Spleen (tissue), 13 donors: ENCODE measurements at places on chromosomes 3 and 15.

DNA sequence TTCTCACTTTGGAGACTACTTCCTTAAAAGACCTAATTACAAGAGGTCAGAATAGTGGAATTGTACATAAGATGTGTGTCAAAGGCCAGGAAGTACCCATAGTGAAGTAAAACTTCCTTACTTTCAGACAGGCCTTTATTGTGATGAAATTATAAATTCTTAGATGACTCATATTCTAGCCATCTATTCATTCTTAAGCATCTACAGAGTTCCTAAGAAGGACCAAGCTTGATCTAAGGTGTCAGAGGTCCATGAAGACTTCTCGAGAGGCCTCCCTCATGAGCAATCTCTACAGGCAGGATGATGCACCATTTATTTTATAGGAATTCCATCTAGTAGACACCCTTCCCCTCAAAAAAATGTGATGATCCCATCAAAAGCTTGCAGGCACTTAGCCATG, 493.3 kb downstream of the MAGI1 start:
- DNase-seq = no peak

DNA sequence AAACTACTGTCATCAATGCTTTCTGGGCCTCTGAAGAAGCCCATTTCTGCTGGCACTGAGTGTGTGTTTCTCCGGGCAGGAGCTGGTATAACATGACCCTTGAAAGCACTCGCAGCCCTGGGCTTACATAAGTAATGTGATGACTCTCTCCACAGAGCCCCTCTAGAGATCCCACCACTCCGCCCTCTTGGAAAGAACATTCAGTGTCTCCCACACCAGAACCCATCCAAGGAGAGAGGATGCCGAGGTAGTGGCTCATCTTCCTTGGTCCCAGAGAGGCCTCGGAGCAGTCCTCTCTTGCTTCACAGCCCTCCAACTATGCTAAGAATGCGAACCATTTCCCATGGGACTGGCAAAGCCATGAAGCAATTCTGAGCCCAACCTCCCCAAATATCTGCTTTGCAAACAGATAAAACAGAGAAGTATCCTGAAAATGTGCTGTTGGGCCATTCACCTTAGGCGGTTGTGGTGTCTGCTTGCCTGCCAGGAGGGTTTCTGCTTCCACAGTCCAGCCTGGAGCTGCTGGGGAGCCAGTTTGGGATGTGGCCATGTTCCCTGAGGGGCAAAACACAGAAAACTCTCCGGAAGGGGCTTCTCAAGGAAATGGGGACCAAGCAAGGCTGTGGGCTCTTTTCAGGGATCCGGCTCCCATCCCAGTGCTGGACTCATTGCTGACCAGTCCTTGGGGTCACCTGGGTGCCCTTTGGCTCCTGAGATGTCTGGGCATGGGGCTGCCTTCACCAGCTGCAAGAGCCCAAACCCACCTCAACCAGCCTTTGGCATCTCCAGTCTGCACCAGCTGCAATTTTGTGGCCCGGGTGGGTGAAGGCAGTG, 47.3 kb downstream of the AMOTL2 start:
- DNase-seq = no peak

GRCh38 chr15:71146580-71146982, 31.3 kb downstream of the THSD4 start:
- DNase-seq = no peak

- DNase-seq = no peak
These were observed 126.3 kb downstream of the IQCH start for GRCh38 chr15:67380921-67381320.

- no peak for DNase-seq
These were observed 97.9 kb downstream of the NAALADL2 start for GRCh38 chr3:174957081-174957480.

DNA sequence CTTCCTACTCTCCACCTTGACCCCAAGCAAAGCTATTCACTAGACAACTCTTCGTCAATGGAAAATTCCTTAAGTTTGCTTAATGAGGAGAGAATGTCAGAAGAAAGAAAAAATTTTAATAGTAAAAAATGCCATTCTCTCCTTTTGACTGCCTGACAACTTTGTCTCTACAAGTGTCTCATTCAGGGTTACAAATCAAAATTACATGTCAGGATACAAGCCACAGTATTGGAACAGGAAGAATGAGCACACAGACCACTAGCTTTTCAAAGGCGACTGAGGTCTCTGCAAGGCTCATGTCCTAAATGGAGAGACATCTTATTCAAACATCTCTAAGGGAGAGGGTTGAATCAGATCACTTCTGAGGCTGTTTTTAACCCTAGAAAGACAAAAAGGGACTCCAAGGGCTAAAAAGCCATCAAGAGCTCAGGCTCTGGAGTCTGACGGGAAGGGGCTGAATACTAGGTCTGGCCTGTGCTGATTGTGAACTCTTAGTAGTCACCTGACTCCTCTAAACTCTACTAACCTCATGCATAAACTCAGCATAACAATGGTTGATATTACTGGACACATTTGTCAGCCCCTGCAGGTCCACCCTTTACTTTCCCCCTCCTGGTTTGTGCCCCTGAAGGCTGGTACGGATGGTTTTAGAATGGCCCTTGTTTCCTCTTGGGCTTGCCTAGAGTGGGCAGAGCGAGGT, 12.8 kb upstream of the MEIS2 start:
- DNase-seq = no peak

GRCh38 chr3:13547591-13548371, 1.1 kb upstream of the FBLN2 start:
- no peak for DNase-seq

- DNase-seq = no peak
These were observed 83.8 kb upstream of the BCHE start for GRCh38 chr3:165920984-165921383.

DNA sequence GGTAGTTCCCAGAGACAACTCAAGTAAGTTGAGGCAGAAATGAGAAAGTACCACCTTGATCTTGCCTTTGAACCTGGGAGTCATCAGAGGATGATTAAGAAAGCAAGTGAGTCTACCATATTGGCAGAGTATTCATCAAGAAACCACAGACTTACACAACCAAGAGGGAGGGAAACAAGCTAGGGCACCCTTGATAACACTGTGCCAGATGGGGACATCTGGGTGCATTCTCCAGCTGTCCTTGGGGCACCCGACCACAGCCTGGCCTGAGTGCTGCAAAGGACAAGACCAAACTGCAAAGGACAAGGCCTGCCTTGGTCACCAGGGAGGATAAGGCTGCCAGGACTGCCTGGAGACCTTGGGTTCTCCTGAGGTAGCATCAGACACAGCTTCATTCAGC, 553.6 kb downstream of the EPHB1 start:
- DNase-seq = no peak

GRCh38 chr3:140931016-140931454, 10.6 kb upstream of the SLC25A36 start:
- DNase-seq = no peak

GRCh38 chr15:26631894-26632293, 141.0 kb downstream of the GABRB3 start:
- no peak for DNase-seq

GRCh38 chr3:193346259-193346658, 32.3 kb downstream of the ATP13A5 start:
- no peak for DNase-seq

- no peak for DNase-seq
These were observed 12.4 kb downstream of the ANKRD63 start for GRCh38 chr15:40270246-40270995.

DNA sequence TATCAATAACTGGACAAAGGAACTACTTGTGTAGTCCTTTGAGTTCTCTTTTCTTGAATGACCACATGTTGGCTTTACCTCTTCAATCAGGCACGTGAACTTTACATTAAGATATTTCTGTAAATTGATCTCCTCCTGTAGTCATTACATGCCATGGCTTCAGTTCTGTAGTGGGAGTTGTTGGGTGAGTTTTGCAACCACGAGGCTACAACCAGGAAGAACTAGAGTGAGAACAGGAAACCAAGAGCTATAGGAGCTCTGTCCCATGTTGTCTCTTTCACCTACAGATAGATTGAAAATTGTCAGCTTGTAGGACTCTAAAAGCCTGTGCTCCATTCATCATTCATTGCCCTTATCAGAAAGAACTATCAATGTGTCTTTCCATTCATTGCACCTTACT, 2.0 kb downstream of the RSRC1 start:
- DNase-seq = no peak

- no peak for DNase-seq
These were observed 80.6 kb upstream of the P2RY1 start for GRCh38 chr3:152754303-152754702.

DNA sequence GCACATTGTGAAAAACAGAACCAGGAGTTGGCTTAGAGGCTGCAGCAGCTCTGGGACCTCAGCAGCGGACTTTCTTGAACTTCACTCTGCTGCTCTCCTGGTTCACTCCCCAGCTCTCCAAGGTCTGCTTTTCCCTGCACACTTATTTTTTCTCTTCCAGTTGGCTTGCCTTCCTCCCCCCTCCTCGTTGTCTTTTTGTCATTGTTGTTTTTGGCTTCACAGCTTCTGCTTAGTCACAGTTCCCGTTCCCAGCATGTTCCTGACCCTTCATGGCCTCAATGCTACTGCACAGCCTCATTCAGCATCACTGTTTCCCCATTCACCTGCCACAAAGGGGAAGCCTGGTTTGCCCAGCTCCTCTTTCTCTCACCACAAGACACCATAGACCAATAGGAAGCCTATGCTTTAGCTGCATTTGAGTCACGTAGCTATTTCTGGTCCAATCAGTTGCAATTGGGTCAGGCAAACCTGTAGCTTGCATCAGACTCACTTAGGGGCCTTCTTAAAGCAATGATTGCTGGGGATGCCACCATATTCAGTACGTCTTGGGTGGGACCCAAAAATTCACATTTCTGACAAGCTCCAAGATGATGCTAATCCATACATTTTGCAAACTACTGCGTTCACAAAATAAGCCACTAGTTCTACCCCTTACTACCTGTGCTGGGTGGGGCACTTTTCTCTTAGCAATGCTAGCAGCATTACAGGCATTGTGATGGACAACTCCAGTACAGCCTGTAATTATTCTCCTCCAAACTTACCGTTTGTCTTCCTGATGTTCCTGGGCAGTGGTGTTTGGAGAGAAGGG, 7.8 kb upstream of the SUMF1 start:
- DNase-seq = no peak

DNA sequence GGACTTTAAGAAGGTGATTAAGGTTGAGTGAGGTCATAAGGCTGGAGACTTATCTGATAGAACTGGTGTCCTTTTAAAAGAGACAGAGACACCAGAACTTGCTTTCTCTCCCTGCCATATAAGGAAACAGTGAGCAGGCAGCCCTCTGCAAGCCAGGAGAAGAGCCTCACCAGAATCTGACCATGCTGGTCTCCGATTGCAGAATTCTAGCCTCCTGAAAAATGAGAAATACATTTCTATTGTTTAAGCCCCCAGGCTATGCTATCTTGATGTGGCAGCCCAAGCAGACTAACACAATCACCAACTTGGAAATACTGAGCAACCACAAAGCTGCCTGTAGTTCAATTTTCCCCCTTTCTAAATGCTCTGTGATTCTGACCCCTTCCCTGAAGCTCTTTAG, 161.4 kb upstream of the RARB start:
- DNase-seq = no peak

DNA sequence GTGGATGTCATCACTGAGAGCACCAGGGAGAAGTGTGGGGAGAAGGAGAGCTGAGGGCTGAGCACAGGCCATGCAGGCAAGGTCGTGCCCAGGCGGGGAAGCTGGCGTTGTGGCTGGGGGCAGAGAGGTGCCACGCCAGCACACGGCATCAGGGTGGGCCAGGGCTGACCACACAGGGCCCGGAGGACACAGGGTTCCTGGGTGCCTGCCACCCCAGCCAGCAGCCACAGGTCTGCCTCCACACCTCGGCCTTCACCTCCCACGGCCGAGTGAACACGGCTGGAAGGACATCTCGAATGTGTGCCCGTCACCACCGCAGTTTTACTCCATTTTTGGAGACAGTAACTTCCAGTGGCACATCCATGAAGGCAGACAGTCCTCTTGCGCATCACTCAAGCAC, 77.1 kb downstream of the ATP10A start:
- DNase-seq = no peak

- DNase-seq = no peak
These were observed 31.5 kb upstream of the MLF1 start for GRCh38 chr3:158539414-158540014.

GRCh38 chr3:129616713-129617112, 10.2 kb upstream of the PLXND1 start:
- DNase-seq = no peak

DNA sequence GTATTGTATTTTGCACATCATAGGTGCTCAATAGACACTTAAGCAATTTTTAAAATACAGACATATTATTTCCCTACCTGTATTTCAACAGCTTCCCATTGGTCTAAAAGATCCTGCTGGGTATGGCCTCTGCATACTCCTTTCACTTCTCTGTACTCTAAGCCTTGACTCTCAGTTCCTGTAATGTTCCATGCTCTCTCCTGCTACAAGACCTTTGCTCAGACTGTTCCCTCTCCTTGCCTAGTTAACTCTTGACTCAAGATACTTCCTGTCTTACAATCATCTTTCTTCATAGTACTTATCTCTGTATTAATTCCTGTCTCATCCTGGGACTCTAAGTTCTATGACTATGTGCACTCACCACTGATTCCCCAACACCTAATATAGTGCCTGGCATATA, 1.7 kb downstream of the SCN11A start:
- DNase-seq = no peak

DNA sequence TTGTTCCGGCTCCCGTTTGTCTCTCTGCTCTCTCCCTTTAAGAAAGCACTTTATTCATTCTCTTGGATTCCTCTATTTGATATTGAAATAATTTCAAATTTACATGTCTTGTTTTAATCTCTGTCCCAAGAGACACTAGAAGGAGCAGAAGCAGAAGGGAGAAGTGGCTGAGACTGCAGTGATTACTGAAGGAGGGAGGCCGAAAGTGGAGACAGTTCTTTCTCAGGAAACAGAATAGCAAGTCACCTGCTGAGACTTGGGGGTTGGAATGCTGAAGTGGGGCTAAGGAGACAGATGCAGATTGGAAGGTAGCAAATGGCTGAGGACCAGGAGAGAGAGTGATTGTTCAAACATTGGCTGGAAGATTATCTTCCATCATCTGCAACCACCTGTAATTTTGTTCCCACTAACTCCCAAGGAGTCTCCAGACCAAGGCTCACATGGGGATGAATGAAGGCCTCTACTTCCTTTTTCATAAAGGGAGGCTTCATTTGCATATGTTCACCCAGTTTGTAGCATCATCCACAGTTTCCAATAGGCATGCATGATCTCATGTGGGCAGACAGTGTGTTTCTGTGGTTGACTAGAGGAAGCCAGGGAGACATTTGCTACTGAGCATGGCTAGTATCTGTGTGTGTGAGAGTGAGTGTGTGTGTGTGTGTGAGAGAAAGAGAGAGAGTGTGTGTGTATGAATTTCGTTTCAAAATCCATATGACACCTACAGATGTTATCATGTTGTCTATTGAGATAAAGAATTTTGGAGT, 24.0 kb downstream of the LTF start:
- no peak for DNase-seq

DNA sequence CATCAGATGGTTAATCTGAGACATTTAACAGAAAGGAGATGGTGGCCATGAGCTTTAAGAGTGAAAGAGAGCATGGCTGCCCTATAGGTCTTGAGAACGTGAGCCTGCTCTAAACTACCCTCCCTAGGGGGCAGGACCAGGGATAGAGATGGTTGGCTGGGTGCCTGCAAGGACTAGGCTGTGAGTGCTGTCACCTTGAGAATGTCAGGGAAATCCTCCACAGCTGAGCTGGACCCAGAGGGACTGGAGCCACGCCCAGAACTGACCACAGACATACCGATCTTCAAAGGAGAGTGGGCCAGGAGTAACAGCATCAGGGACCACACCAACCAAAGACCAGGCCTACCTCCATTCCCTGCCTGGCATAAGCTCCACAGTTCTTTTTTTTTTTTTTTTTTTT, 53.6 kb upstream of the UBE2E1 start:
- no peak for DNase-seq

GRCh38 chr3:7282988-7283387, 422.1 kb downstream of the GRM7 start:
- DNase-seq = no peak
